ENCODE measurements at places on chromosomes 16 and 17.

GRCh38 chr17:48510761-48511604 is 19.8 kb downstream of the HOXB1 start:
- DNase-seq, result no peak

- DNase-seq, result no peak
Observed at GRCh38 chr17:47717261-47717697, 15.8 kb upstream of the TBX21 start.

GRCh38 chr17:56785997-56786680 is 47.6 kb downstream of the C17orf67 start:
- DNase-seq, result no peak

- DNase-seq, result no peak
Observed at GRCh38 chr17:13378361-13378760, 223.4 kb downstream of the HS3ST3A1 start.

DNA sequence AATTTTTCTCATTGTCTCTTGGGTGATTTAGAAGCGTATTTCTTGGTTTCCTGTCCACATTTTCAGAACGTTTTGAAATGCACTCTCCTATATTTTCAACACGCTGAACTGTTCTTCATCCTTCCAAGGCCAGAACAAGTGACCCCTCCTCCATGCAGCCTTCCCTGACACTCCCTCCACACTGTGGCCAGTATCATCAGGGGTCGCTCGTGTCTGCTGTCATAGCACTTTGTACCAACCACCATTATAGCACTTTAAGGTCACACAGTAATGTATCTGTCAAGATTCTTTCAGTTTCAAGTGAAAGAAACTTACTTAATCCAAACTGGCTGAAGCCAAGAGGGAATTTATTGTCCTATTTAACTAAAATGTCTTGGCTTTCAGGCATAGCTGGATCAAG is 17.5 kb upstream of the IL21R start:
- no peak for DNase-seq

DNA sequence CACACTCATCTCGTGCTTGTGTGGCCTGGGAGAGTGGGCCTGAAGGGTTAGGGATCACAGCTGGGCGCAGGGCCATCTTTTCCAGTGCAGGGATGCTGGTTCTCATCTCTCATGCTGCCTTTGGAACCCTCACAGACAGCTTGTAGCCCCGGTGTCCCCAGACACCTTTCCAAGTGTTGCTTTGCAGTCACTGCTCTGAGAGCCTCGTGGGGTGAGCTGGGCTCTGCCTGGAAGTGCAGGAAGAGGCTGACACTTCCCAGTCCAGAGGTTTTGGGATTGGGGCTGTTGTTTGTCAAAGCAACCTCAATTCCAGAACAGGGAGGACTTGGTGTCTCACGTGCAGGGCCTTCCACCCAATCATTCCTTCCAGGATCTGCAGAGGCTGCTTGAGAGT is 28.2 kb downstream of the TBX4 start:
- no peak for DNase-seq

All from stimulated activated CD8-positive, alpha-beta memory T cell treated with anti-CD3 and anti-CD28 coated beads, Interleukin-7, amount 100 ng/mL, for 1 hour (primary cell).